ENCODE measurements at places on chromosomes 2 and 18. TPM values are rescaled to one million over a fixed set of nuclear protein-coding genes. Genes with fewer than 3 reads are reported as not detected.

PSME4 gene
- total RNA-seq = 35.1 TPM

RNU2-63P gene
- not detected for total RNA-seq

HOXD12 gene
- 17.9 TPM for total RNA-seq

COL4A3 gene
- 0.72 TPM for total RNA-seq

LBX2 gene
- 3.4 TPM for total RNA-seq

SIX2 gene
- total RNA-seq = 0.53 TPM

BOK gene
- total RNA-seq = 25.4 TPM

EMILIN1 gene
- 80.8 TPM for total RNA-seq

STPG4 gene
- total RNA-seq = 0.72 TPM

Data from hepatocyte (in vitro differentiated cells).